ENCODE measurements at places on chromosomes 12 and 14.
A peak's percentile ranks its signal among the peaks of the same experiment; 100 is the strongest.

DNA sequence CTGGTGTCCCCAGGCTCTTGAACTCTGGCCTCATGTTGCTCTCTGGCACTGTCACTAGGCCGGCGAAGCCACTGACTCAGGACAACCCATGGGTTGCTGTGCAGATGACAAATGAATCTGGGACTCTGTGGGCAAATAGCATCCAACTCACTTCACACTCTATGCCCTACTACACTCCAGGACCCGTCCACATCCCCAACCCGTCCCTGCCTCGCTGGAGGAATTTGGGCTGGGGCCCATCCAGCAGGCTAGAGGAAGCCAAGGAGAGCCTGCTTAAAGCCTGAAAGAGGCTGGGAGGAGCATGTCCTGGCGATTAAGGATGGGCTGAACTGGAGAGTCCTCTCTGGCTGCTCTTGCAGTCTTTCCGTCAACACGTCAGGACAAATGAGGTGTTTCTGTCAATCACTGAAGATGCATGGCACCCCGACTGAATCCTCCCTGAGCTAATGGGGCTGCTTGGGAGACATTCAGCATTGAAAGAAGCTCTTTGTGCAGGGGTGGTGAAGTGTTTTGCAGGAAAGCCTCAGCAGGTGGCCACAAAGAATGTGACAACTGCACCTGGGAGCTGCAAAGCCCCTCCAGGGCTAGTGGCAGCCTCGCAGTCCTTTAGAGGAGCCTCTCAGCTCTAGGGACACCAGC lies 71.7 kb downstream of the ANO2 start:
- no peak for DNase-seq

DNA sequence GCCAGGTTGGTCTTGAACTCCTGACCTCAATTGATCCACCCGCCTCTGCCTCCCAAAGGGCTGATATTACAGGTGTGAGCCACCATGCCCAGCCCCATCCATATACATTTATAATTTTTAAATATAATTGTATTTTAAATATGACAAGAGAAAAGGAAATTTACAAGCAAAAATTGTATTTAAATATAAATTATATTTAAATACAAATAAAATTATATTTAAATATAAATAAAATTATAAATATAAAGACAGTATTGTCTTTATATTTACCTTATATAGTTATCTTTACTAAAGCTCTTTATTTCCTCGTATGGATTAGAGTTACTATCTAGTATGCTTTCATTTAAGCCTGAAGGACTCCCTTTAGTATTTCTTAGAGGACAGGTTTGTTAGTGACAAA lies 11.9 kb upstream of the ATF7 start:
- DNase-seq, result no peak

DNA sequence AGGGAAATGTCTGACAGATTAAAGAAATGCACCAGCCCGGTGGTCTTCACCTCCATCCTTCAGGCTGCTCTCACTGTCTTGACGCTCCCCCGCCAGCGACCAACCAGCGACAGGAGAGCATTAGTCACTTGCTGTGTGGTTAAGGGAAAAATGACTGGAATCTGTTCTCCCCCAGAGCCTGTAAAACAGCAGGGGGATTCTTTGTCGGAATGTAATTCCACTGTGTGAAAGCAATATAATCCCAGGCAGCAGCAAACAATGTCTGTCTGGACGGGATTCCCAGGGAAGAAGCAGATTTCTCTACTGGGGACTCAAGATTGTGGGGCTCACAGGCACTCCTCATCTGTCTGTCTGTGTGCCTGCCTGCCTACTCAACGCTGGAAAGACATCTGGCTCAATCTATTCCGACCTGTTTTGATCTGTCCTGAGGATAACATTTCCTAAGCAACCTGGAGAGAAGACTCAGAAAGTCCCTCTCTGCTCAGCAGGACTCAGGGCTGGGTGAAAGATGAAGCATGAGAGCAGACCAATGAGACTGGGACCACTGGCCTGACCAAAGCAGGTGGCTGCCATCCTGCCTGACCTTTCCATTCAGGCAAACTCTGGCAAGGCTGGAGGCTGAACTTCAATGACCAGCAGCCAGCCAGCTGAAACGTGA lies 54.6 kb downstream of the NUAK1 start:
- DNase-seq, result no peak

- no peak for DNase-seq
These were observed 303.3 kb upstream of the TMPO start for GRCh38 chr12:98211909-98212695.

GRCh38 chr14:25953532-25954139 lies 644.2 kb downstream of the NOVA1 start:
- no peak for DNase-seq

DNA sequence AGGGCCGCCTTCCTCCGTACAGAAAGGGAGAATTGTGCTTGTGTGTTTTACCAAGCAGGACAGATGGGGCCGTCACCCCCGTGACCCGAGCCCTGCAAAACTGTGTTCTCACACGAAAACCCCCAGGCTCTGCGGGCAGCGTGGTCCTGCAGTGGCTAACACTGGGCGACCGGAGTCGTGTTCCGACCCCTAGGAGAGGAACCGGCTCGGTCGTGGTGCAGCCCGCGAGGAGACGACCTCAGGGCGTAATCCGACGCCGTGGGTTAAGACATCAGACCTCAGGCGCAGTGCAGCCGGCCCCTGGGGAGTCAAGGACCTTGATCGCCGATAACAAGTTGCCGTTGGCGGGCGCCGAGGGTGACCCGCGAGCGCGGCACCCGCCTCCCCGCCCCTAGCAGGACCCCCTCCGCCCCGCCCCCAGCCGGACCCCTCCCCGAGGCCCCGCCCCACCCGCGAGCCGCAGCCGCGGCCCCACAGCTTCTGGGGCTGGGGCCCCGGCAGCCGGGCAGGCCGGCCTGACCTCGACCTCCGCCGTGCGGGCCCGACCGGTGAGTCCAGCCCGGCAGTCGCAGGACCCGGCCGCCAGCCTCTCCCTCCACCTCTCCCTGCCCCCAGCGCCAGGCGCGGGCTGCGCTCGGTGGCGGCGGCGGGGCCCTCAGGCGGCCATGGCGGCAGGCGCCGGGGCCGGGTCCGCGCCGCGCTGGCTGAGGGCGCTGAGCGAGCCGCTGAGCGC lies at the start of gene CHPT1:
Gene CHPT1 (plus strand): TSS at position 444 of the 733 bp plus-strand sequence. CDS start 222 bp downstream, at position 666.
- peak; percentile 80 for DNase-seq

Data from GM10248 (cell line).